ENCODE measurements at places on chromosomes 2 and 18.

GRCh38 chr2:237154082-237154638, 68.5 kb downstream of the COPS8 start:
- DNase-seq = peak; percentile 45

DNA sequence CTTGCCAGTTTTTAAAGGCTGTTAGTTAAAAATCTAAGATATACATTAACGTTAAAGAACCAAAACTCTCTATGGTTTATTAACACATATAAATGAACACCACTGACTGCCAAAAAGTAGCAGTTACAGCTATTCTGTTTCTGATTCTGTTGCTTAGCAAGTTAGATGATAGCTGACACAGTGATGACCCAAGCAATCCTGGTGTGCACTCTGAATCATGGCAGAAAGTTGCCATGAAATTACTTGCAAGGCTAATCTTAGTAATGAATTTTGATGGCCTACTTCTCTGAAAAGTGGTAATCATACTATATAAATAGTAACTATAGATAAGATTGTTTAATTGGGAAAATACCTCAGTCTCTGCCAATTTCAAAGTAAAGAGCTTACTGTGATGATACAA, 57.7 kb downstream of the ROCK2 start:
- DNase-seq = no peak

DNA sequence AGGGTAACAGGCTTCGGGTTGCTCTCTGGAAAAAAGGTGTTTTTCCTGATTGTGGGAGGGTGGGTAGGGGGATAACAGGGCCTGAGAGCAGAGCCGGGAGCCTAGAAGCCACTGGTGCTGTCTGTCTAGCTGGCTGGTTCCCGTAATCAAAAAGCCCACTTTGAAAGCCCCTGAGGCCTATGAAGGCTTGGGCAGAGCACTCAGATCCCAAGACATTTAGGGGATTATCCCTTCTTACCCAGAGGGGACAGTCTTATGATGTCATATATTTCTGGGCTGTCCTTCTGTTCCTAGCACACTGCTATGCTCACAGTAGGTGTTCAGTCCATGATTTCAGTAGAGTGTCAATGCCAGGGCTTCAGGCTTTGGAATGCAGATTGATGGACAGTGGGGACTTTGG, 45.1 kb downstream of the CELF4 start:
- DNase-seq = no peak

GRCh38 chr2:210112871-210113270, 58.3 kb downstream of the KANSL1L start:
- no peak for DNase-seq

- DNase-seq = no peak
Measured at GRCh38 chr2:8877332-8877731, 39.9 kb upstream of the KIDINS220 start.

GRCh38 chr2:241268306-241268705, 47.2 kb downstream of the HDLBP start:
- no peak for DNase-seq

- no peak for DNase-seq
Measured at GRCh38 chr2:104158191-104158590, 695.7 kb upstream of the POU3F3 start.

DNA sequence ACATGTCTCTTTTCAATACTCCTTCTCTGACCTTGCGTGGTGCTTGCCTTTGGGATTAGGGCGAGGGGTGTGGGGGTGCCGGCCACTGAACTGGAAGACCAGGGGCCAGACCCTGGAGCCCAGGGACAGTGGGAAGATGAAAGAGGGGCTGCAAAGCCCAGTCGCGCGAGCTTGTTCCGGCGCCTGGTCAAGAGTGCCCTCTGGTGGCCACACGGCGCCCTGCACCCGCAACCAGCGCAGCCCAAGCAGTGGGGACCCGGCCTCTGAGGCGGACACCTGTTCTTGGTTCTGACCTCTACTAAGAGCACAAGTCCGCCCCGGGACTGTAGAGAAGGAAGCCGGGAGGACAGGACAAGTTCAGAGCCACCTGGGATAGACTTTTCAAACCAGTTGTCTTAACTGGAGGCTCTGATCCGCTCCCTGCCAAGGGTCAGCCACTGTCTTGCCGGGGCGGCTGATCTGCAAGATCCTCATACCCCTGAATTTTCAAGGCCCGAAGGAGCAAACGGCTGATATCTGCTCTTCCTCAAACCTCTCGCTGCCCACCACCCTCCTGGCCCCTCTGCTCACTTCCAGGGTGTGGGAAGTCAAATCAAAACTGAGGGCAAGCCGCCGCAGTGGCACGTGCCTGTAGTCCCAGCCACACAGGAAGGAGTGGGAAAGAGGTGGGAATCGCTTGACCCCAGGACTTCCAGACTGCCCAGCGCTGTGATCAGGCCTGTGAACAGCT, 14.9 kb upstream of the MSH6 start:
- DNase-seq = peak; percentile 38

GRCh38 chr2:32436150-32436549, 79.3 kb downstream of the BIRC6 start:
- DNase-seq = no peak

GRCh38 chr2:223884399-223884798, 47.0 kb upstream of the AP1S3 start:
- DNase-seq = no peak

DNA sequence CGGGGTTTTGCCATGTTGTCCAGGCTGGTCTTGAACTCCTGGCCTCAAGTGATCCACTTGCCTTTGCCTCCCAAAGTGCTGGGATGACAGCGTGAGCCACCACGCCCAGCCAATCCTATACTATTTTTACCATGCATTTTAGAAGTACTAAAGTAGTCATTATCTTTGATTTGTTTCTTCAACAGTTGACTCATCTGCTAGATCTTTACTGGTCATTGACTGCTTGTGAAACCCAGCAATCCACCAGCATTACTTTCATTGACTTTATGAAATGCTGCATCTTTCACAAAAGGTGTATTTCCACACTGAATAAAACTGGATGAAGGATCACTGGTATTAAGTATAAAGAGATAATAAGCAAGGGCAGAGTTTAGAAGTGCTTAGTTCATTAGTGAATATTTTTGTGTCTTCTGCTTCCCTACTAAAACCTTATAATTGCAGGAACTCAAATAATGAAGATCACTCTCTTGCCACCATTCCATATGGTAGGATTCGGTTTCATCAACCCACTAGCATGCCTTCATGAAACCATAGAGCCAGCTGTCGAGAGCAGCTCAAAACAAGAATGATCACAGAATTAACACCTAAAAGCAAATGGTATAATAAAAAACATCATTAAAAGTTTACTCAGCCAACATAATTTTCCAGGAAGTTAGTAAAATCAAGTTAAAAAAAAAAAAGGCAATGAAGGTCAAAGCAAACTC, 33.1 kb downstream of the IRS1 start:
- DNase-seq = no peak

GRCh38 chr2:148764815-148765214, 110.2 kb upstream of the KIF5C start:
- no peak for DNase-seq

GRCh38 chr2:200378652-200379290, 72.3 kb downstream of the SPATS2L start:
- no peak for DNase-seq

GRCh38 chr18:58997811-58998337, 133.2 kb downstream of the ZNF532 start:
- no peak for DNase-seq

Measured in hematopoietic multipotent progenitor cell treated with erythropoietin and hydrocortisone succinate and interleukin-3 and kit ligand, for 8 days (in vitro differentiated cells).